COR-L47 (cell line): ENCODE measurements at places on chromosomes 1 and 21.

DNA sequence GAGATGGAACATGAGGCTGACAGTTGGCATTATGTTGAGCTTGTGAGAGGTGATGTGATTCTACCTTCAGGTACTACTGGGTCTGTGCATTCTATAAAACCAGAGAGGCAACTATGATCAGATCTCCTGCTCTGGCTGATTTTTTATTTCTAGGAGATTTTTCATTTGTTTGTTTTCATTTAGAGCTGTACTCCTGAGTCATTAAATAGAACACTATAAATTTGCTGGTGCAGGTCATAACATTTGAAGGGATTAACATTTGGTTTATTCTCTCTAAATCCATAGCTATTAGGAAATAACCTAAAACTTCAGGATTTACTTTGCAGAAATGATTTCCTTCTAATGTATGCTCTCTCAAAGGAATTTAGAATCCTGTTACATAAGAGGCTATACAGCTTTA is 42.9 kb downstream of the MAGI3 start:
- no peak for DNase-seq

DNA sequence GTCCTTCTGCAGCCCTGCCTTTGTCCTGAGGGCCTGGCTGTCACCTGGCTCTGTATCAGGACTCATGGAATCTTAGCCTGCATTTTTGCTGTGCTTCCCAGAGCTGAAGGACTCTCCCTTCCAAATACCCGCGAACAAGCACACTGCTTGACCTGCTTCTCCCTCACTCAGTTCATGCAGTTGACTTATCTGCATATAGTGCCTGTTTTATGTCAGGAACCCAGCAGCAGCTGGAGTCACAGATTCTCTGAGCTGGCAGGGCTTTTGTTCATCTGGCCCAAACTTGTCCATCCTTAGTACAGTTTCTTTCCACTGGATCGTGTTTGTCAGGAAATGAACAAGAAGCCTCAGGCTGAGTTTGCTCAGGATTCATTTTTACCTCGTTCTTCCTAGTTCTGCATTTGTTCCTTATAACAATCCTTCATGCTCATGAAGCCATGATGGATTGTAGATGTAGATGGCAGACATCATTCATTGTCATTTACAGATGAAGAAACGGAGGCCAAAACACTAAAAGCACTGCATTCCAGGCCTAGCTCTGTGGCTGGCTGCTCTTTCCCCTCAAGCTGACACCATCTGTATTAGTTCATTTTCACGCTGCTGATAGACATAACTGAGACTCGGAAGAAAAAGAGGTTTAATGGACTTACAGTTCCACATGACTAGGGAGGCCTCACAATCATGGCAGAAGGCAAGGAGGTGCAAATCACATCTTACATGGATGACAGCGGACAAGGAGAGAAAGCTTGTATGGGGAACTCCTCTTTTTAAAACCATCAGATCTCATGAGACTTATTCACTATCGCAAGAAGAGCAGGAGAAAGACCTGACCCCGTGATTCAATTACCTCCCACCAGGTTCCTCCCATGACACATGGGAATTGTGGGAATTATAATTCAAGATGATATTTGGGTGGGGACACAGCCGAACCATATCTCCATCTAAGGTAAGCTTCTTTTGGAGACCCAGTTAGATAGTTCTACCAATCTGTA is 150.9 kb downstream of the HIVEP3 start:
- DNase-seq: no peak

DNA sequence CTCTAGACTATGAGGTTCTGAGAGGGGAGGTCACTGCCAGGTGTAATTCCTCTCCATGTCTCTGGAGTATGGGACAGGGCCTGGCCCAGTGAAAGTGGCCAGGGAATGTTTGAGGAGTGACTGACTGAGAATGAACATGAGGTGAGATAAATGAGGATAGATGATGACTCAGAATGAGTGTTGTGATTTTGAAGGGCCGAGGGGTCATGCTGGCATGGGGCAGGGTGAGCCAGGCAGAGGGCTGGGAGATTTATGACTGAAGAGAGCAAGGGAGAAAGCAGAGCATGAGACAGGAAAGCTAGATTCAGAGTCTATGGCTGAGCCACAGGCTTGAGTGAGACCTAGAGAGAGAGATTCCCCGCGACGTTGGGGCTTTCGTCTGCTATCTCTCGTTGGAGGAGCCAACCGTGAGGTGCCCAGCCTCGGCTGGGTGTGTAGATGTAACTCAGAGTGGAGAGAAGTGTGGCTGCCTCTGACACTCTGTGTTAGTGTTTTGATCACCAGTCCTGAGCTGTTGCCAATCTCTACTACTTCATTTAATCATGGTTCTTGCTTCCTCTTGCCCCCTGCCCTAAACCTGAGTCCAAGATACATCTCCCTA is 50.1 kb downstream of the FOXD2 start:
- no peak for DNase-seq

DNA sequence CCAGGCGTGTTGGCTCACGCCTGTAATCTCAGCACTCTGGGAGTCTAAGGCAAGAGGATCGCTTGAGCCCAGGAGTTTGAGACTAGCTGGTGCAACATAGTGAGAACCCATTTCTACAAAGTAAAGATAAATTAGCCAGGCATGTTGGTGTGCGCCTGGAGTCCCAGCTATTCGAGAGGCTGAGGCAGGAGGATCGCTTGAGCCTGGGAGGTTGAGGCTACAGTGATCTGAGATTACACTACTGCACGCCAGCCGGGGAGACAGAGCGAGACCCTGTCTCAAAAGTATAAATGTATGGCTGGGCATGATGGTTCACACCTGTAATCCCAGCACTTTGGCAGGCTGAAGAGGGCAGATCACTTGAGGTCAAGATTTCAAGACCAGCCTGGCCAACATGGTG is 51.5 kb upstream of the LBR start:
- no peak for DNase-seq

GRCh38 chr1:5548266-5548665 is 444.0 kb downstream of the NPHP4 start:
- DNase-seq: no peak

GRCh38 chr1:107142666-107143065 is 1.8 kb downstream of the NTNG1 start:
- DNase-seq: no peak

DNA sequence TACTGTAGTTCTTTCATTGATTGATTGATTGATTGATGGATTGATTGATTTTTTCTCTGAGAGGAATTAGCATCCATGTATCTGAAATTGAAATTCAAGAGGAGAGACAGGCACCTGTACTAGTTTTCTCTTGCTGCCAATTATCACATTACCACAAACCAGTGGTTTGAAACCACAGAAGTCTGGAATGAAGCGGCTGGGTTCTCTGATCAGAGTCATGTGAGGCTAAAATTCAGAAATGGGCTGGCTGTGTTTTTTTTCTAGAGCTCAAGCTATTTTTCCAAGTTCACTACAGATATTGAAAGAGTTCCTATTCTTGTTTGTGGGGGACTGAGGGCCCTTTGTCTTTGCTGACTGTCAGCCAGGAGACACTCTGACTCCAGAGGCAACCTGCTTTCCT is 10.0 kb downstream of the NBPF3 start:
- DNase-seq: no peak

DNA sequence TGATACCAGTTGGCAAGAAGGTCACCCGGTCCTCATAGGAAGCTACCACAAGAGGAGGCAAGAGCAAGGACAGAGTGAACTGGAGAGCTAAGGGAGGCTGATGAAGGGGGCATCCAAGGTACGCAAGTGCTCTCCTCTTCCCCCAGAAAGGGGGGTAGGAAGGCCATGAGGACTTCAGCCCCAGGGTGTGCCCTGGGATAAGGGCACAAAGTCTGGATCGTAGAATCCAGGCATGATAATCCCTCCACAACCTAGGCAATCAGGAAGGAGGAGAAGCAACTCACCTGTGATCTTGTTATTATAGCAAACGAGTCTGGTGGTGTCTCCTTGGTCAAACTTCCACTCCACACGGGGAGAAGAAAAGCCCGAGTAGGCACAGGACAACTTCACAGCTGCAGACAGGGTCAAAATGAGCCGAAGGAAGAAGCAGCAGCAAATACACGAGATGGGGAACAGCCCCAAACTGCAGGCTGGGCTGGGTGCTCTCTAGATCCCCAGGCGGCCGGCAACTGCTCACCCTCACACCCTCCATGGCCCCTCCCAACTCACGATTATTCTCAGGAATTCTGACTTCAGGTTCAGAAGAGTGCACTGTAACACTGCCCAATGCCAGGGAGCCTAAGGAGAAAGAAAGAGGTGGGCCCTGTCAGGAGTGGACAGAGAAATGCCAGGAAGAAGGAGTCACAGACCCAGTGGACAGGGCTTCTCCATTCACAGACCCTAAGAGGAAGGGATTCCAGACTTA is 20.0 kb downstream of the F11R start:
- DNase-seq: no peak

- DNase-seq: peak; percentile 76
Observed at GRCh38 chr1:104294259-104294658, 544.6 kb downstream of the AMY1C start.

GRCh38 chr21:46189213-46189958 is 5.1 kb upstream of the SPATC1L start:
- DNase-seq: no peak

DNA sequence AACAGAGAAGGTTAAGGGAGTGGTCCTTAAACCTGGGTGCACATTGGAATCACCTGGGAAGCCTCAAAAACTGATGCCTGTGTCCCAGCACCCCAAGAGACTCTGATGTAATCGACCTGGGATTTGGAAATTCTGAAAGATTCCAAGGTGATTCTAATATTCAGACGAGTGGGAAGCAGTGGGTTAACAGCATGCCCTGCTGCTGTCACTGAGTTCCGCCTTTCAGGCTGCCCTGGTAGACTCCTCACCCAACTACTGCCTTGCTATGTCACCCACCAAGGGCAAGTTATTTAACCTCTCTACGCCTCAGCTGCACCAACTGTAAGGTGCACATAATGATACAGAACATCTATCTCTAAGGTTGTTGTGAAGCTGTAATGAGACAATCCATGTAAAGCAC is 59.2 kb downstream of the CD34 start:
- no peak for DNase-seq

GRCh38 chr1:3217979-3218679 is 149.1 kb downstream of the PRDM16 start:
- DNase-seq: no peak

GRCh38 chr1:19433719-19433998 is 51.7 kb downstream of the CAPZB start:
- DNase-seq: no peak

- DNase-seq: no peak
Observed at GRCh38 chr1:12413664-12414410, 184.0 kb downstream of the VPS13D start.

DNA sequence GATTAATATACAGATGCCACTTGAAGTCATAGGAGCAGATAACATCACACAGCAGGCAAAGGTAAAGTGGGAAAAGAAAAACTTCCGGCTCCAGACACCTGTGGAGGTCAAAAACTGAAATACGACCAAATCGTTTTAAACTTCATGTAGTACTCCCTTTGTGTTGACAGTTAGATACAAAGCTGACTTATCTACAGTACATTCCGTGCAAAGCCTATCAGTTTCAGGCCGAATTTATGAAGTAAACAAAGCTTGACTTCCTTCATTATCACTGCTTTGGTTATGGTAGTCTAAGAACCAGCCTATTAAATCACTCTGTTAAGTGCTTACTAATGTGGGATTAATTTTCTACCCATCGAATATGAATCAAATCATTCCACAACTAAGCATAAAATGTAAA is 156.3 kb downstream of the SMYD3 start:
- no peak for DNase-seq

DNA sequence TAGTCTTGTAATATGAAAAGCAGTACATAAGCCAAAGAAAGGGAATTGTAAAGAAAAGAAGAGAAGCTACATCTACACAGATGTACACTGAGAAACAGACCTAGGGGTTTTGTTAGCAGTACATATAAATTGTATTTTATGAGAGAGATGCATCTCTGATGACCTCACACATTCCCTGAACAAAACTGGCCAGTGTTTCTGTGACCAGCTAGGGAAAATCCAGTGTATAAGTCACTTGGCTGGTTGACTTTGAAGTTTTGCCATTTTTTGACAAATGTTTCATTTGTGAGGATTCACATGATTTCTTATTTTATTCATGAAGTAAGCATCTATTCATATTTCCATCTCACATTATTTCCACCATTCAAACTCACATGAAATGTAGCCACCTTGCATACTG is 28.3 kb upstream of the DYNLT5 start:
- no peak for DNase-seq

DNA sequence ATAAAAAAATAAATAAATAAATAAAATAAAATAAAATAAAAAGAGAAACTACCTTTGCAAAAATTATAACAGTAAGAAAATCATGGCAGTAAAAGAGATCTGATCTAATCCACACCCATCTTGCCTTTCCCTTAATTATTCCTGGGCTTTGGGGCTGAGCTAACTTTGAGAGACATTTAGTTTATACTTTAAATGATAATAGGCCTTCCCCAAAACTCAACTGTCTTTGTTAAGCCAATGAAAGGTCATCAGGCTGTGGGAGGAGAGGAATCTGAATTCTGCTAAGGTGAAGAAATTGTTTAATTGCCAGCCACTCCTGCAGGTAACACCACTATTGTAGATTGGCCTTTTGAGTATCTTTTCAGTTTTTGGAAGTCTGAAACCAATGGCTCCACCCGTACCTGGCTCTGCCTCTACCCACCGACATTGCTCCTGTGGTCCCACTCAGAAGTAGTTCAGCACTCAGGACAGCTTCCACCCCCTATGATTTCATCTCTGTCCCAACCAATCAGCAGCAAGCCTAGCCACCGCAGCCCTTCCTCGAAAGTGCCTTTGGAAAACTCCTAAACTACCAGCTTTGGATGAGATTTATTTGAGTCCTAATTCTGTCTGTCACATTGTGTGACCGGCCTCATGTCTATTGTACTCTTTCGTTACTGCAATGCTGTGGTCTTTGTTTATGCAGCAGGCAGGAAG is 23.0 kb upstream of the PNRC2 start:
- DNase-seq: no peak

DNA sequence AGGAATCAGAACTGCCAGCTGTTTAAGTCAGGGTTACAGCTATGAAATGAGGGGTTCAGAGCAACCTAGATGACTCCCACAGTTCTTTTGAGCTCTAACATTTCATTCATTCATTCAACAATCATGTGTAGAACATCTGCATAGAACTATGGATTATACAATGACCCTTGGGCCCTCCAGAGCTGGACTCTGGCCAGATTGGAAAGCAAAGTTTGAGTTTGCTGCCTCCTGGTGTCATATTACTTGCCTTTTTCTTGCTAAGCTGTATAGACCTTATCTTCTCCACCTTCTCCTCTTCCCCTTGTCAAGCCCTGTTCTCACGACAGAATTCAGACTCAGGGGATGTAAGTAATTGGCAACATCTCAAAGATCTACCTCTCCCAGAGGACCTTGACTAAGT is 4.0 kb downstream of the CASQ2 start:
- peak; percentile 3 for DNase-seq

DNA sequence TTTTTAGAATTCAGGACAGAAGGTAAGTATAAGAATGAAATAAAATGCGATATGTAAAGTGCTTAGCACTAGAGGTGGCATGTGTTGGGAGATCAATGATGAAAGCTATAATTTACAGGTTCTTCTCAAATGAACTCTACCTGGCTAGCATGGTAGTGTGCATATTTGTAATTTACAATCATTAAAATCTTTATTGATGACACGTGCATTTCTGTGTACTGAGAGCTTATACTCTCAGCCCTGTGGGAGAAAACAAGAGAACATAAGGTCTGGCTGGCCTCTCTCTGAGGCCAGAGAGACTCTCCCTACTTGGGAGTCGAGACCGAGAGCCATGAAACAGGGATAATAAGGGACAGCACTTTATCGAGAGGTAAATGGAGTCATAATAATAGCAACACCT is 76.4 kb downstream of the COLGALT2 start:
- no peak for DNase-seq

GRCh38 chr1:187053876-187054275 is 225.1 kb downstream of the PLA2G4A start:
- DNase-seq: no peak

- no peak for DNase-seq
Observed at GRCh38 chr1:10415211-10415930, 14.9 kb upstream of the CENPS start.
